ENCODE measurements at places on chromosomes 5 and 9. TPM values are rescaled to one million over a fixed set of nuclear protein-coding genes. Genes with fewer than 3 reads are reported as not detected.

DNA sequence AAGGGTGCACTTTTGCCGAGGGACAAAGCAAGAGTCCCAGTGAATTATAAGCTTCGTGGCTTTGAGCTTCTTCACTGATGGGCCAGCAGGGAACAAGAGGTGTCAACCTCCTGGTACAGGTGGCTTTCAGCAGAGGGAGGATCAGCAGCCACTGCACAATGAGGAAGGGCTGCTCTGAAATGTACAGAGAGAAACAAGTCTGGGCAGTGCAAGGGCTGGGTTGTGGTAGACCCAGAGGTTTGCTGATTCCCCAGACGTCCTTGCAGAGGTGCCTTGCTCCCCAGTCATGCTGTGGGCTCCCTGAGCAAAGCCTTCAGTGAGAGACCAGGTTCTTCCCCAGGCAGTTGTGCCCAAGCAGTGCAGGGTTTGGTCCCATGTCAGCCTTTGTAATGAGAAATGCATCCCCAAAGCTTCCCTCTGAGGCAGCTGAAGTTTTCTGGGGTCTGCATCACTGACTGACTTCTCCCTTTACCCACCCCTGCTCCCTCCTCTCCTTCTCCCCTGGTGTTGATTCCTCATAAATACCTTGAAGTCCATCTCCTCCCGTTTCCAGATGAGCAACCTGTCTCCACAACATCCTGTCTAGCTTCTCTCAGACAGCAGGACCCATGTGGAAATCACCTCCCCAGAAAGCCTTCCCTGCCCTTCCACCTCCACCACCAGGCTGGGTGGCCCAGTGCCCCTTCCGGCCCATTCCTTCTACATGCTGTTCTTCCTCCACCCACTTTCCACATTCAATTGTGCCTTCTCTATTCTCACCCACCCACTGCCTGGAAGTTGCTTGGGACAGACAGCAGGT lies 599.6 kb upstream of the ADAMTS16 start:
- DNase-seq, result no peak

DNA sequence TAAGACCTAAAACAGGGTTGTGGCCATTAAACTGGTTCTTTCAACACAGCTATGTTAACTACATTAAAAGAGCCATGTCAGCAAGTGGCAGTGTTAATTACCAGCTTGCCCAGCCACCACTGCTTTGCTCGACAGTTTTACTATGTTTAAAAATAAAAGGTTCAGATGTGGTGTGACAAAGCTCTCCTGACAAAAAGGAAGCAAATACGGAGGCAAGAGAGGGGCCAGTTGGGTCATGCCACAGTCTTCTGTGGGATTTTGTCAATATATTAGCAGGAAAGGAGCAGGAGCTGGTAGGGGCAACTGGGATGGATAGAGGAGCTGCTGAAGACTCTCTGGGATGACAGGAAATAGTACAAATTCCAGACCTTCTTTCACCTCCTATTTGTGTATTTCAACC lies 113.5 kb upstream of the PCA3 start:
- DNase-seq, result no peak

Gene CDH6
- not detected for total RNA-seq

- DNase-seq, result no peak
Measured at GRCh38 chr5:93805616-93806379, 64.4 kb upstream of the POU5F2 start.

Gene DBH
- total RNA-seq, result not detected

DNA sequence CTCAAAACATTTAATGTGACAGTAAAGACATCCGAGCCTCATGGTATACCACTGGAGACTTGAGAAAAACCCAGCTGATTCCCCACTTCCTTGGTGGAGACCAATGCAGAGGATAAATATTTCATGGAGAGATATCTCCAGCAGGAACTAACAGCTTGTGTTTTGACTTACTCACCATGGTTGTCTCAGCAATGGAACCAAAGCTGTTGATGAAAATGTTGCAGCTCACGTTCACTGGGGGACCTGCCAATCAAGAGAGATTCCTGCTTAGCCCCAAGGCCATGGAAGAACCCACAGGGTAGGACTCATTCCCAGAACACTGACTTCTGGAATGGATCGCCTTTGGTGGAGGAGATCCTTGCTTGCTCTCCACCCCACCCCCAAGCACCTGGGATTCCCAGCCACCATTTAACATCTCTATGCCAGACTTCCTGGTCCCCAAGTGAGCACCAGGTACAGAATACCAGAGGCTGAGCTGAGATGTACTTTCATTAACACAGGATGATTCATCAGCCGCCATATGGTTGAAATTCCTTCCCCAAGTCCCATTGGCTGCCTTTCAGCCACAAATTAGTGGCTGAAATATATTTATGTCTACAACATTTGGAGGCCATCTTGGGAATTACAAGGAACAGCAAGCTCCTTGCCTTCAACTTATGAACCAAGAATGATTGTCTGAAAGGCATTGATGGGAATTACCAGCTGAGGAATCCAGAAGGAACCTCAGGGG lies 37.9 kb downstream of the GLRA1 start:
- DNase-seq, result no peak

- DNase-seq, result no peak
Measured at GRCh38 chr5:90440644-90441043, 31.1 kb upstream of the CETN3 start.
